ENCODE measurements at places on chromosomes 4 and X.

DNA sequence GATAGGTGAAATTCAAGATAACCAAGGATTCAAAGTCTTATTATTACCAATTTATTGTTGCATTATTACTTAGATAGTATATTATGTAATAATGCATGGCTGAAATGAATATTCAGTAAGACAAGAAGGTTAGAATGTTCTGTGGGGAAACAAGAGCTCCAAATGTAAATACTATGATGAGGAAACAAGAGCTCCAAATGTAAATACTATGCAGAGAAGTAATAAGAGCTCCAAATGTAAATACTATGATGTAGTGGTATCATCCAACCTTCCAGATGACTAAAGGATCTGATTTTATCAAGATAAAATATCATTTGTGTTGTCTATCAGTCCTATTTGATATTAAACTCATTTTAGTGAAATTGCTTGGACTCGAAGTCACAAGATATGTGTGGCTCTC is 82.2 kb upstream of the PCDH18 start:
- no peak for DNase-seq

- no peak for DNase-seq
Observed at GRCh38 chr4:138567696-138568095, 325.5 kb upstream of the SLC7A11 start.

GRCh38 chr4:100736641-100737451 is 219.0 kb upstream of the EMCN start:
- DNase-seq: no peak

- no peak for DNase-seq
Observed at GRCh38 chrX:53089224-53089842, 4.6 kb upstream of the KANTR start.

DNA sequence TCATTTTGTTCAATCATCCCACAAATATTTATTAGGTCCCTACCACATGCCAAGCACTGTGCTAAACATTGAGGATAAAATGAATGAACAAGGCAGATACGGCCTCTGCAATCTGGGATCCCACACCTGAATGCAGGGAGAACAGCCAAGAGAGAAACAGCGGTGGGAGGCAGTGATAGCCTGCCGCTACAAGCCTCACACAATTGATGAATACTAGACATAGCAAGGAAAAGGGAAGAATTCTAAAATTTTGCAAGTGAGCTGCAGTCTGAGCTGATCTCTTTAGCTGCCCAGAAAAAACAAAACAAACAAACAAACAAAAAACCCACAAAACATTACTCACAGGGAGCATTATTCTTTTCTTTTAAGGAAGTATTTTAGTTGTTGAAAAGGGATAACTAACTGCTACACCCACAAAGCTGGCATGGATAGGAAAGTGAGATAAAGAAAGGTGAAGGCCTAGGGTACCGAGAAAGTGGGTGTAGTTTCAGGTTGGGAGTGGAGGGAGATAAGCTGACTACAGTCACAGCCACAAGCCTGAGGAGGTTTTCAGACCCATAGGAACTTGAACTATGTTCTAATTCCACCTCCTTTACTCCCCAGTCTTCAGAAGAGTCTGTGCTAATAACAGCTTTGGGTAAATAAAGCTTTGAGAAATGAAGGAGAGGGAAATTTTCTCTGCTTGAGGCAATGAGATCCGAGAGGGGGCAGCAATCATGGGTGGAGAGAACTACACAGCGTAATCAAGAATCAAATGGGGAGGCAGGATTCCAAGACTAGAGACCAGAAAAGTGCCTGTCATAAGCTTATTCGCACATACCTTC is 85.4 kb downstream of the SH3RF1 start:
- no peak for DNase-seq

DNA sequence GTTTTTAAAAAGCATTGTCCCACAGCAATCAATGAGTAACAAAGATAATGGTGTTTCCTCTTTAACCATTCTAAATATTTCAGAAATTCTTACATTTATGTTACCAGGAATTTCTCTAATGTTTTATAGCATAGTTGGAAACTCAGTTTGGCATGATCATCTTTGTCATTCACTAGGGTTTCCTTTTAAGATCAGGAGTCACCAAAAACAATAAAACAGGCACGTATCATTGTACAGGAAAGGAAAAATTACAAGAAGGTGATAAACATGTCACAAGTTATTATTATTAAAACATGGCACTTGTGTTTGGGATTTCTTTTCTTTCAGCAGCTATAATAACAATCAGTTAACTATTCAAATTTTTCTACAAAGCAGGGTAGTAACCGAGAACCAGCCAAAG is 84.0 kb downstream of the SLC10A7 start:
- DNase-seq: no peak

GRCh38 chrX:150623583-150623982 is 55.2 kb downstream of the MTM1 start:
- no peak for DNase-seq

GRCh38 chr4:118774989-118775388 is 60.9 kb downstream of the SEC24D start:
- DNase-seq: no peak

DNA sequence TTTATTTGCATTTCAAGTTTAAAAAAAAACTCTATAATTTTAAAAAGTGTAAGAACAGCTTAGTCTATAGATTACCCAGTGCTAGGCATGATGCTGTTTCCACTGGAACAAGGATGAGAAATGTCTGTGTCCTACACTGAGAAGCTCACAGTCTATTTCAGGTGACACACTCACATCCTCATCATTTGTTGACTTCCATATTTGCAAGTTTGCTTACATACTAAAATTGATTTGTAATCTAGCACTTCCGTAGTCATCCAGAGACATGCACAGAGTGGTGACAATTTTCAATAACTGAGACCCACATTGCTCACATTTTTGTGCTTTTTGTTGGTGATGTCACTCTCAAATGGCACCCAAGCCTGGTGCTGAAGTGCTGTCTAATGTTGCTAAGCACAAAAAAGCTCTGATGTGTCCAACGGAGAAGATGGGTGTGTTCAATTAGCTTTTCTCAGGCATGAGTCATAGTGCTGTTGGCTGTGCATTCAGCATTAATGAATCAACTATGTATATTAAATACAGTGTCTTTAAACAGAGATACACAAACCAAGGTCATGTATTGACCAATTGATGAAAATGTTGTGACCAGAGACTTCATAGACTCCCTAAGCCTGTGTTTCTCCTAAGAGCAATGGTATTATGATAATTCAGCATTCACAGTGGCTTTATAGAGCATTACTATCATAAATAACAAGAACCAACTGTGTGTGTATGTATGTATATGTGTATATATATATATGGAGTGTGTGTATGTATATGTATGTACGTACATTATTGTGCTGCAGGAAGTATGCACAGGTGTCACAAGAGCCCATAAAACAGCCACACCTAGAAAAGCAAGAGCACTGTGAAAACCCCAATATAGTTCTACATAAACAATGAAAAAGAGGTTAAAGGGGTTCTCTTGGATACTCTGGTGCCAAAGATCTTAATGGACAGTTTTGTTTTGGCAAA is 31.2 kb upstream of the VCX3B start:
- DNase-seq: no peak

GRCh38 chr4:48490012-48490679 is at the start of gene ZAR1:
ZAR1 (plus strand) TSS chr4:48490252; CDS start chr4:48490292, 40 bp downstream.
- DNase-seq: no peak

DNA sequence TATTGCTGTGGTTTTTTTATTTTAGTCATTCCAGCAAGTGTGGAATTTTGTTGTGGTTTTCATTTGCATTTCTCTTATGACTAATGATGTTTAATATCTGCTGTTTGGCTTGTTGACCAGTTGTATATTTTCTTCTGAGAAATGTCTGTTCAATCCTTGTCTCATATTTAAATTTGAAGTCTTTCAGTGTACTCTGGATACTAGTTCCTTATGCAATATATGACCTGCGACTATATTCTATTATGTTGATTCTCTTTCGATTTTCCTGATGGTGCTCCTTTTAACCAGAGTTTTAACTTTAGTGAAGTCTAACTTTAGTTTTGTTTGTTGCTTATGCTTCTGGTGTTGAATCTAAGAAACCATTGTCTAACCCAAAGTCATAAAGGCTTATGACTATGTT is 1528.0 kb downstream of the TECRL start:
- DNase-seq: no peak

GRCh38 chrX:20529301-20529700 is 262.6 kb upstream of the RPS6KA3 start:
- DNase-seq: no peak

DNA sequence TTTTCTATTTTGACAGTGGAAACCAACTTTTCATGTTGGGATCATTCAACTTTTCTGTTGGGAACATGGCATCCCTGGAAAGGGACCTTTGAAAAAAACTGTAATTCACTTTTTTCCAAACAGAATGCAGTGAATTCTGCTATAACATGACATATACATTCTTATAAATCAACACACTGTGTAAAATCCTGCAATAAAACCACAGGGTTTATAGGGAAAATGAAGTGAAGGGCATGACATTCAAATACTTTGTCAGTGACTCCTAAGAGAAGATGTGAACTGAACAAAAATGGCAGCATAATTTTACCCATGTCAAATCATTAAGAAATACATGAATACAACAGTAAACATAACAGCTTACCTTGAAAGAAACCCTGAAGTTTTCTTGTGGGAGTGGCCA is 264.5 kb upstream of the ANKRD50 start:
- no peak for DNase-seq

DNA sequence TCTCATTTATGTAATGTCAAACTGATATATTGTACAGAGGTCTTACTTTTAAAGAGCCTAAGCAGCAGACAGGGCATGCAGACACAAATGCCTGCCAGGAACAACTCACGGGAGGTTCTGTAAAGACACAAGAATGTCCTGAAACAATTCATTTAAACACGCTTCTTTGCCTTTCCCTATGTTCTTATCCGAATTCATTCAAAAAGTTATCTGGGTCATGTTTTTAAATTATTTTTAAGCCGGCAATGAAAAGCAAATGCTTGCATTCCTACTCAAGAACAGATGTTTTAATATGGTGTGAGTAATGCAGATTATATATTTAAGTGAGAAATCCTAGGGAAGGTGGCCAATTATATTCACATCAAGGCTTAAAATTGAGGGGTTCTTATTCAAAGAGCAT is 192.6 kb downstream of the PDGFC start:
- no peak for DNase-seq

- DNase-seq: no peak
Observed at GRCh38 chr4:168019921-168020320, 72.4 kb upstream of the ANXA10 start.

DNA sequence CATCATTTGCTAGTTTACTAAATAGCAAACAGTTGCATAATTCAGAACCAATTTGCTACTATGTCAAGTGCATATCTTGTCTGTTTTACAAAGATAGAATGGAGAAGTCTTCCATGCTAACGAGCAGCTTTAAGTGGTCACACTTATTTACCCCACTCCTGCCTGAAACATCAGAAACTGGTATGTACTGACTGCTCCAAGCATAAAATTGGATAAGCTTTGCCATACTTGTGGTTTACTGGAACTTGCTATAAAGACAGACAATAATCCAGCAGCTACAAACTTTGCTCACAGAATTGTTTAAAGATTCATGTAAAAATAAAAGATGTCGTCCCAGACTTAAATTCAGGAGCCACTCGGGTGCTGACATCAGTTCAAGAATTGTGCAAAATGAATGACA is 13.3 kb upstream of the CDKL2 start:
- DNase-seq: no peak

- no peak for DNase-seq
Observed at GRCh38 chr4:6909970-6910339, 329 bp downstream of the TBC1D14 start.

GRCh38 chr4:33512397-33512796 is 2731.9 kb downstream of the ARAP2 start:
- no peak for DNase-seq

GRCh38 chr4:80074651-80075050 is 1.6 kb upstream of the ANTXR2 start:
- no peak for DNase-seq

GRCh38 chr4:158754385-158755180 is 14.2 kb upstream of the FNIP2 start:
- DNase-seq: no peak

- DNase-seq: no peak
Observed at GRCh38 chr4:139916041-139916440, 237.9 kb downstream of the MAML3 start.

- no peak for DNase-seq
Observed at GRCh38 chrX:40013266-40014195, 84.2 kb downstream of the BCOR start.

- no peak for DNase-seq
Observed at GRCh38 chr4:4890574-4891255, 31.2 kb downstream of the MSX1 start.

DNA sequence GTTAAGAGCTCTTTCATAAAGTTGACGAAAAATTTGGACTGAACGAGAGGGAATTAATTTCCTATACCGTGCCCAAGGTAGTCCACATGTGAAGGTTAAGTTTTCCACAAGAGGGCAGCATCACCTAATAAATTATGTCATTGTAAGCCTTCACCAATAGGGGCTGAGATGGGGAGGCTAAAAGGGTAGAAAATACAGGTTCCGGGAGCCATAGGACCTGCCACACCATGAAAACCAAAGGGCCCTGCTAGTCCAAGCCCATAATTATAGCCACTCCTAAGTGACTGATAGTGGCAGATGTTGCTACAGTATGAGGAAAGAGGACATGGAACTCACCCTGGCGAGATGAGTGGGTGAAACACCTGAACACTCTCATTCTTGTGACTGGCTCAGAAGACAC is 122.2 kb downstream of the SHROOM4 start:
- no peak for DNase-seq

- DNase-seq: no peak
Observed at GRCh38 chrX:29488919-29489318, 726.4 kb upstream of the MAGEB2 start.

GRCh38 chrX:33892670-33893069 is 239.4 kb downstream of the FAM47A start:
- DNase-seq: no peak

DNA sequence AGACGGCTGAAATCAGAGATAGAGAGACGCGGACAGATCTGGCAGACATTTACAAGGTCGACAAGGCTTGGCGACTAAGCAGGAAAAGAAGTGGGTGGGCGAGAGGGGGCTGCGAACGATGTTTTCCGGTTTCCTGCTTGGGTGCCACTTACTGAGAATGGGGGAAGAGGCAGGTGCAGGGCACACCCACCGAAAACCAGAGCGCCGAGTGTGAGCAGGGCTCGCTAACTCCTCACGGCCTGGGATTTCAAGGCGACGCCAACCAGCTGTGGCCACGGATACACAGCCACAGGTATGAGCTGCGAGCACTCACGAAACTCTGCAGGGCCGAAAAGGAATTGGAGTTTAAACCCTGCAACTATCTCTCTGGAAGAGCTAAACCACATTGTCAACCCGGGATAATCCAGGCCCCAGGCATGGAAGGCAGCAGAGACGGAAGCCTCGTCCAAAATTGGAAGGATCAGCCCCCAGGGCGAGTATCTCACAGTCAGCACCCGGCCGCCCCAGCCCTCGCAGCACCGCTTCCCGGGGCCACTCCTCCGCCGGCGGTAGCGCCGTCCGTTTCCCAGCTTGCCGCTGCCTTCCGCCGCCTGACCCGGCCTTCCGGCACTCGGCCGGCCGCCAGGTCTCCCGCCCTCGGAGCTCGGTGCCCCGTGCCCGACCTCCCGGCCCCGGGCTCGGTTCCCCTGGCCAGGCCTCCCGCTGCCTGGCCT is 778 bp downstream of the CASP3 start:
- peak; percentile 12 for DNase-seq

Measured in esophagus squamous epithelium (tissue), 5 donors.